Stimulated activated CD4-positive, alpha-beta T cell treated with anti-CD3 and anti-CD28 coated beads, Interleukin-1b, Interleukin-23, amount 100 ng/mL, for 1 hour (primary cell): ENCODE measurements at places on chromosomes 16 and 17.

GRCh38 chr16:86490859-86491639 lies 19.3 kb upstream of the FOXF1 start:
- DNase-seq: no peak

DNA sequence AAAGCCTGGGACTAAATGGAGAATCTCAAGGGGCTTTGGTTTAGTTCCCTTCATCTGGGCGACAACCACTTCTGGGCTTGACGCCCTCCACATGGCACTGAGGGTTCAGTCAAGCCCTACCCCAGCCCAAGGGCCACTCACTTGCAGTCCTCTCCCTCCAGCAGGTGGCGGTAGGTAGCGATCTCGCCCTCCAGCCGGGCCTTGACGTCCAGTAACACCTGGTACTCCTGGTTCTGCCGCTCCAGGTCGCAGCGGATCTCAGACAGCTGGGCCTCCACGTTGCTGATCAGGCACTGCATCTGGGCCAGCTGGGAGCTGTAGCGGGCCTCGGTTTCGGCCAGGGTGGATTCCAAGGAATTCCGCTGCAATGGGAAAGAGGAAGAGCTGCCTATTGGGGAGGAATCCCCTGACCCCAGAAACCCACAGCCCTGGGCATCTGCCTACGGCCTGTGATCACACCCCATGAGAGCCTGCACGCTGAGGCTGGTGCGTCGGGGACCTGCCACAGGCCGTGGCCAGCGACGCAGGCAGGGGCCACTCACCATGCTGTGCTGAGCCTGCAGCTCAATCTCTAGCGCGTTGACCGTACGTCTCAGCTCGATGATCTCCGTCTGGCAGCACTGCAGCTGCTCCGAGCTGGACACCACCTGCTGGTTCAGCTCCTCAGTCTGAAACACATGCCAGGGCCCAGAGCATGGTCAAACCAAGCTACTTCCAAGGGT lies 2.7 kb downstream of the KRT36 start:
- DNase-seq: no peak

DNA sequence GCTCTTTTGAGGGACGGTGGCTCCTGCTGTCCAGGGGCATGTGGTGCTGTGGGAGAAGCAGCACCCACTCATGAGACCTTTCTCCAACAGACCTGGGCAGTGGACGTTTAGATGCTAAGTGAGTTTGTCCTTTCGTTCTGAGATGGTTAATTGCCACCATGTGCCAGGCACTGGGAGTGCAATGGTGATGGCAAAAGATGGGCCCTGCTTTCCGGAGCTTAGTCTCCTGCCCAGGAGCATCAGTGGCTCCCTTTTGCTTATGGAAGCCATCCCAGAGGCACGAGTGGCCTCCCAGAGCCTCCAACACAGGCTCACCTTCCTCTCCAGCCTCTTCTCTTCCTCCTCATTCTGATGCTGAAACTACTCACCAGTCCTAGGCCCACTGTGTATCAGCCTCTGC lies 28.4 kb downstream of the CASKIN2 start:
- no peak for DNase-seq

GRCh38 chr17:494601-495265 lies 142.1 kb upstream of the RPH3AL start:
- no peak for DNase-seq

DNA sequence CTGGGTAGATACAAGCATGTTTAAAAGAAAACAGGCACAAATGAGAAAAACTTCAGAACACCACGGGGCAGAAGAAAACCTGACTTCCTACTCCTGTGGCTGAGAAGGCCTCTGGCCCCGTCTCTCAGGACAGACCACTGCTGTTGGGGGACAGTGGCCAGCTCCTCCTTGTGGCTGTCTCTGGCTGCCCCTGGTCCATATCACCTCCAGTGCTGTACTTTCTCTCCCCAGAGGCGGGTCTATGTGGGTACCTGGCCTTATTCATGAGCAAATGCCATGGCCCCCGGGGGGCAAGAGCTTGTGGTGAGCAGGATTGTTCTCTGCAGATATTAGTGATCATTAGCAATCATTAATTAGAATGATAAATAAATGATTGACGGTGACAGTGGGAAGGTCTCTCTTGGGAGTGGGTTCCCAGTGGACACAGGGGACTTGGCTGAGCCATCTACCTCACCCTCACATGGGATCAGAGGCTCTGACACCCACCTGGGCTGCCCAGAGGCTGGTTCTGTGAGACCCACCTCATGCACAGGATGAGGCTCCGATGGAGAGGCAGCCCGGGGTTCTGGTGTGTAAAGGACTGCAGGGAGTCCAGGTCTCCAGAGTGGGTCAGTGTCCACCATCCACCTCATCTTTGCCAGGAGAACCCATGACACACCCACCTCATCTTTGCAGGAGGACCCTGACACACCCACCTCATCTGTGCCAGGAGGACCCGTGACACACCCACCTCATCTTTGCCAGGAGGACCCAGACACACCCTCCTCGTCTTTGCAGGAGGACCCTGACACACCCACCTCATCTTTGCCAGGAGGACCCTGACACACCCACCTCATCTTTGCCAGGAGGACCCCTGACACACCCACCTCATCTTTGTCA lies 30.6 kb upstream of the CBFA2T3 start:
- DNase-seq: no peak

DNA sequence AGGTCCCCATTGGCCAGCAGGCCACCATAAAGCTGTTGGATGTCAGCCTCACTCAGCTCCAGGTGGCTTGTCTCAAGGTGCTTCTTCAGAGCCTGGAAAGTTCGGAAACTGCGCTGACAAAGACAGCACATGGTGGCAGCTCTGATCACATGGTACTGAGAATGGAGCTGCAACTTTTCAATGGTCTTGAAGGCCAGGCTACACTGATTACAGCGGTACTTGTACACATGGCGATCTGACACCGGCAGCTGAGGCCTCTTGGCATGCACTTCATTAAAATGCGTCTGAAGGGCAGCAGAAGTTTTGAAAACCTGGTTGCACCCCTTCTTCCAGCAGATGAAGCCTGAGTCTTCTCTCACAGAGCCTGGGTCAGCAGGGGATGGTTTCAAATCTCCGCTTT lies 249.7 kb downstream of the ZFHX3 start:
- DNase-seq: no peak

DNA sequence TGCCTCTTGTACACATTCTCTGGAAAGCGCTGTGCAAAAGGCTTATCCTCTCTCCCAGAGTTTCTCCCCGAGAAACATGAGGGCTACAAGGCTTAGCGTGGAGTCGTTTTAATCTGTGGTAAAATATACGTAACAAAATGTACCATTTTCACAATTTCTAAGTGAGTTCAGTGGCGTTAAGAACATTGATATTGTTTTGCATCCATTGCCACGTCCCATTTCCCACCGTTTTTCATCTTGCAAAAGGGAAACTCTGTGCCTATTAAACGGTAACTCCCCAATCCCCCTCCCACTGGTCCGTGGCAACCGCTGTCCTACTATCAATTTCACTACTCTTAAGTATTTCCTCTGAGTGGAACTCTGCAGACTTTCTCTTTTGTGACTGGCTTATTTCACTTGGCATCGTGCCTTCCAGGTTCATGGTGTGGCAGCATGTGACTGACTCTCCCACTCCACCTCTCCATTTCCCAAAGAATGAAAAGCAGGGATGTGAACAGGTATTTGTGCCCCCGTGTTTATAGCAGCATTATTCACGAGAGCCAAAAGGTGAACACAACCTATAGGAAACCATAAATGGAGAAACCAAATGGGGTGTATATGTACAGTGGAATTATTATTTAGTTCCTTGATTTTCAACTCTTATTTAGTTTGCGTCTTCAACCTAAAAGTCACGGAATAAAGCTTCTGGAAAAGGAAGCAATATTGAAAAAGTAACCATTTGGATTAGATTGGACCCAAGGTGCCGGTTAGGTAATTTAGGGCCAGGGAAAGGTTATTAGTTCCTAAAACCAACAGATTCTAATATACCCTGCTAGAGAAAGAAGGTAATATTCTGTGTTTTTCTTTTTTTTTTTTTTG lies 1.1 kb upstream of the USP32 start:
- DNase-seq: no peak

GRCh38 chr17:4725646-4726310 lies 5.5 kb upstream of the MED11 start:
- no peak for DNase-seq

DNA sequence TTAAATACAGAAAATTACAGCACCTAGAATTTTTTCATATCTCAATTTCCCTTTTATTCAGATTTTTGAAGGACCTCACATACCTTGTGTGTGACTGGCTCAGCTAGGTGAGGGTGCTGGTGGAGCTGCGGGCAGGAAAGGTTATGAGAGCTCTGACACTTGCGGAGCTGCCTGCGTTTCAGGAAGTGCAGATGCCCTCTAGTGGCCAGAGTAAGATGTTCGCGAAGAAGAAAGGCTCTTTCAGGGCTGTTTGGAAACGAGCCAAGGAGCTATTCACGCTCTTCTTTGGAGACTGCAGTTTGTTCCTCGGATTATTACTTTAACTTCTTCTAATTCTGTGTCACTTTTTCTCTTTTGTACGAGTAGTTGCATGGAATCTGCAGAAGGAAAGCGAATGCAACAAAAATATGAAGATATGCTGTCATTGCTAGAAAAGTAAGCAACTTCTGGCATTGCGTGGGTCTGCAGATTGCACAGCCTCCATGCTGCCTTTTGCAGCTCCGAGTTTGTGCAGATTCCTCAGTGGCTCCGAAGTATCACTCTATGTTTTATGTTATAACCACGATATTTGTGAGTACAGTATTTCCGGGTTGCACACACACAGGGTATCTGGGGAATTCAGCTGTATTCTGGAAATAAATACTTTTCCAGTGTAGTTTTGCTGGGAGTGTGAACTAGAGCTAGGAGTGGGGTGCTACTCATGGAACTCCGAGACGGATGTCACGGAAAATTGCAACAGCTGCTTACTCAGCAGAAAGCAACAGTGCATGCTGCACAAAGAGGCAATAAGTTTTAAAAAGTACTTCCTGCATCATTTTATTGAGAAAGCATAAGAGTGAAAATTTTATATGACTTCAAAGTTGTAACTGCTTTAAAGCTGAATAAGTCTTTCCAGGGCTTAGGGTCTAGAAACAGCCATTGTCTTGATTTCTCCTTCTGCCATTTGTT lies 46.3 kb downstream of the DNAH9 start:
- DNase-seq: no peak

- no peak for DNase-seq
These were observed 46.7 kb downstream of the WNT3 start for GRCh38 chr17:46771561-46772474.

- DNase-seq: no peak
These were observed 14.4 kb downstream of the GJD3 start for GRCh38 chr17:40349895-40350688.

- DNase-seq: no peak
These were observed 4.8 kb upstream of the TBX2 start for GRCh38 chr17:61394630-61395408.

DNA sequence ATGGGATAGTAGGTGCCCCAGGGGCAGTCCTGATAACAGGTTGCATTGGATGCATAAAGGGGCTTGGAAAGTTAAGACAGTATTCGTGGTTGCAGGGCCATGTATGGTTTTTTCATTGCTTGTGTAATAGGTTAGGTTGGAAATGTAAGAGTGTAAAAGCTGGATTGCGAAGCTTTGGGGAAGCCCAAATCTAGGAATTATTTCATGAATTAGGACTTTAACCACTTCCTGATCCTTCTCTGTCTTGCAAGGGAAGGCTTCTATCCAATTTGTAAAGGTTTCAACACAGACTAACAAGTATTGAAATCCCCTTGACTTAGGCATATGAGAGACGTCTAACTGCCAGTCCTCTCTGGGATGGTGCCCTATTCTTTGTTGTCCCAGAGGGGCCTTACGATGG lies 7.8 kb upstream of the CCL17 start:
- DNase-seq: no peak

DNA sequence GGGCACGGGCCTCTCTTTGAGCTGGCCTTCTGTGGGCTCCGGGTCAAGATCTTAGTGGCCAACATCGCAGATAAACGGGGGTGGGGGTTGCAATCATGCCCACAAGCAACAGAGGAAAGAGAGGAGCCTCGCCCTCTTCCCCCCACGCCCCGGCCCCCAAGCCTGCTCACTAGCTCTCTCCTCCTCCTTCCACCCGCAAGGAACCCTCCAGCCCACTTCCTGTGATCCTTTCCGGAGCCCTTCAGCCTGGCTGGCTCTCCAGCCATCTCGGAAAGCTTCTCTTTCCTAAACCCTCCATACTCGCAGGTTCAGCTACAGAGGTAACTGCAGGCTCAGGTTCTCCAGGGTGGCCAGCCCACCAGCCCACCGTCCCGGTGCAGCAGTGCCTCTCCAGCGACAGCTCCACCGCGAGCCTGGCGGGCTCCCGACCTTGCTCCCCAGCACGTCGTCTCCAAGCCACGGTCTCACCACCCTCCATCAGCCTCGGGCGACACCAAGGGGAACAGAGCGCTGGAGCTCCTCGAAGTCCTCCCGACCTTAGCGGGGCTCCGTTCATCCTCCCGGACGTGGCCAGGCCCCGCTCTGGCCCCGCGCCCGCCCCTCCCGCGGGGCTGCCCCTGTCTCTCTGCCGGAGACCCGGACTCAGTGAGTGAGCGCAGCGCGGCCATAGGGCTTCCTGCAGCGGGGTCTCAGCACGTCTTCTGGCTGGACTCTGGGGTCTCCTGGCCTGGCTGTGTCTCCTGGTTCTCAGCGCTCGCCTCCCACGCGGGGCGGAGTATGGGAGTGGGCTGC lies 12.9 kb upstream of the ODF4 start:
- no peak for DNase-seq

DNA sequence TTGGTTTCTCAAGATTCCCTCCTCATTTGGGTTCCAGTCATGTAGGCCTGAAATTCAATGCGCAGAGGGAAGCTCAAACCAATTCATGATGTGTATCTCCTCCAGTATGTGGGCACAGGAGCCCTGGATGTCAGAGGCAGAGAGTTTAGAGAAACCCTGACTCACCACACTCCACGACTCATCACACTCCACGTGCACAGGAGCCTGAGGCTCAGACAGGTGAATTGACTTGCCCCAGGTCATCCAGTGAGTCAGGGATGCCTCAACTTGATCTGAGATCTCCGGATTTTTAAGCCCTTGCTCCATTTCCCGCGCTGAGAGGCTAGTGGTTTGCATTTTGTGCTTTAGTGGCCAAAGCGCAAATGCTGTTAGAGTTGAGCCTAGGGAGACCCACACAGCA lies 183.9 kb downstream of the HAPSTR1 start:
- no peak for DNase-seq

DNA sequence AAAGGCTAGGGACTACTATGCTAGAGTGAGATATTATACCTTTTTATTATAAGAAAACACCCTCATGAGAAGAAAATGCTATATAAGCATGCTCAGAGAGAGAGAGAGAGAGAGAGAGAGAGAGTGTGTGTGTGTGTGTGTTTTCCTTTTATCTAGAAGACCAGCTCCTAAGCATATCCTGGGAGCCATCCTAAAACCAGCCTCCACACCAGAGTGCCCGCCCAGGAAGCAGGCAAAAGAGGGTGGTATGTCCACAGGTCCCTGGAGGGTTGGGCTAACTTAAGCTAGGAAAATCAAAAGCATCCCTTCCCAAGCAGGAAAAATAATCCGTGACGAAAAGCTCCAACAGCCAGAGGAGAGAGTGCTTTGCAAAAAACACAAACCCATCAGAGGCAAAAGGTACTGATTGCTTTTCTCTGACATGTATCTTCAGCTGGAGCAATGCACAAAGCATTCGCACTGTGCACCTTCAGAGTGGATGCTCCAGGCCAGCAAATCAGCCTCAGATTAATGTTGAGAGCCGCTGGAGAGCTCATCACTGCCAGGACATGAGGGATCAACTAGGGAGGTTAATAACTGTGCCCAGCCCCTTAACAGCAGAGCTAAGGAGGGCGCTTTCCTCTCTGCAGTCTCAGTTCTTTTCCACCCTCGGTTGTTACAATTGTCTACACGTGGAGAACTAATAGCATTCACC lies 125.1 kb downstream of the SLC39A11 start:
- no peak for DNase-seq

GRCh38 chr16:54402270-54402669 lies 115.7 kb upstream of the IRX3 start:
- no peak for DNase-seq

GRCh38 chr16:70694868-70695218 lies 9.0 kb upstream of the MTSS2 start:
- DNase-seq: no peak
